ENCODE measurements at places on chromosomes 11 and 22.

- no peak for DNase-seq
These were observed 14.7 kb downstream of the CSNK2A3 start for GRCh38 chr11:11338304-11338703.

DNA sequence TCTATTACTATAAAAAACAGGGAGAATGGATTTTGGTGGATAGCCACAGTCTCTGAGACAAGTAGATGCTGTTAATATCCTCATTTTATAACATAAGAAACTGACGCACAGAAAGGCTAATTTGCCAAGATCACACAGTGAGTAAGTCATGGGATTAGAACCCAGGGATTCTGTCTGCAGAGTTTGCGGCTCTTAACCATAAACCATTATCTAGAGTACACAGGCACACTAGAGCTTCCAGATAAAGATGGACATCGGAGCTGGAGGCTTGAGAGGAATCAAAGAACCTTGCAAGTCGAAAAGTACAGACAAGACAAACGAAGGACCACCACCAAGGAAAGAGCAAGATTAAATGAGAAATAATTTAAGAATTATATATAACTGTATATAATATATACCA, 11.3 kb downstream of the LGALS12 start:
- peak; percentile 54 for DNase-seq

DNA sequence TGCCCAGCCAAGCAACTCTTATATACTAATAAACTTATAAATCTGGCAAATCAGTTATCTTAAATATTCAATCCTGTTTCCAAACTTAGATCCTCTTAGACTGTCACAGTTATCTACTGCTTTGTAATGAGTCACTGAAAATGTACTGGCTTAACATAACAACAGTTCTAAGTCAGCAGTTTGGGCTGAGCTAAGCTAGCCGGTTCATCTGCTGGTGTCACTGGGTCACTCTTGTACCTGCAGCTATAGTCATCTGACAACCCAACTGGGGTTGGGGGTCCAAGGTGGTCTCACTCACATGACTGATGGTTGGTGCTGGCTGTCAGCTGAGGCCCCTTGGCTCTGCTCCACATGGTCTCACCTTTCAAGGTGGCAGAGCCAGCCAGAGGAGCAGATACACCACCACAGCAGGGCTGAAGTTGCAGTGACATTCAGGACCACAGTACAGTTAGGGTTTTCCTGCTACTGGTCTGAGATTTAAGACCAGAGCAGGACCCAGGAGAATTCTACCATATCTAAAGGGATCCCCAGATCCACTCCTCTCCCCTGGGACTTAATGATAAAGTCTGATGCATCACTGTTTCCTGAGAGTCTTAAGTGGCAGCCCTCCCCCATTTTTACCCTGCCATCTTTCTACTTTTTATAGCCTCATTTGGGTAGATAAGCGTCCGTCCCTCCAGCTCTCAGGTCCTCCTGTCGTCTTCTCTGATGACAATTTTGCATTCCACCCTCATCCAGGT, 7.9 kb upstream of the MACROD1 start:
- DNase-seq, result no peak

DNA sequence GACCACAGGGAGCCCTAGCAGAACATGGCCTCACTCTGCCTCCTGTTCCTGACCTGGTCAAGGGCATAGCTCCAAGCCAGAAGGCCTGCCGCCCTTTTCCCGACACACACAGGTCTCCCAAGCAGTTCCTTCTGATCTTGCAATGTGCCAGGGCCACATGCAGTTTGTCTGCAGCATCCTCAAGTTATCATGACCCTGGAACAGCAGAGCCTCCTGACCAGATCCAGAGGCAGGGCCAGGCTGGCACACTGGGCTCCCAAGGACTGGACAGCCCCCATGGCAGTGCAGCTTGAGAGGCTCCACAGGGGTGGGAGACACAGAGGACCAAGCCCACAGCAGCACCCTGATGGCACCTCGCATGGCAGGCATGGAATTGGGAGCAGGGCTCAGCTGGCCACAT, 31.2 kb downstream of the GNAZ start:
- DNase-seq, result no peak

DNA sequence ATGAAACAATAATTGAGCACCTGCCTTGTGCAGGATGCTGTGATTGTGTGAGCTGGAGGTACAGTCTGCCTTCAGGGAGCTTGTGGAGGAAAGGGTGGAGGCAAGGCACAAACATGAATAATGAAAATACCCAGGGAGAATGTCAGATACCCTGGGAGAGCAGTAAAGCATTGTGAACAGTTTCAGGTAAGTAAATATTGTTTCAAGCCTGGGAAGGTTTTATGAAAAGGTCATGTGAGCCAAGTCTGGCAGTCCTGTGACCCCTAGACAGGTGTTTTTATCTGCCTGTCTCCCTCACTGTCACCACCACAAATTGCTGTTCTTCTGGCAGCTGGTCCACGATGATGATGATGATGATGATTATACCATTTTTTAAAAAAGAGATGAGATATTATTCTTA, 32.0 kb downstream of the SPECC1L start:
- no peak for DNase-seq

All from common myeloid progenitor, CD34-positive (primary cell).